ENCODE measurements at places on chromosomes 3 and 15.

- DNase-seq, result no peak
Observed at GRCh38 chr3:71537211-71537611, 46.3 kb downstream of the FOXP1 start.

DNA sequence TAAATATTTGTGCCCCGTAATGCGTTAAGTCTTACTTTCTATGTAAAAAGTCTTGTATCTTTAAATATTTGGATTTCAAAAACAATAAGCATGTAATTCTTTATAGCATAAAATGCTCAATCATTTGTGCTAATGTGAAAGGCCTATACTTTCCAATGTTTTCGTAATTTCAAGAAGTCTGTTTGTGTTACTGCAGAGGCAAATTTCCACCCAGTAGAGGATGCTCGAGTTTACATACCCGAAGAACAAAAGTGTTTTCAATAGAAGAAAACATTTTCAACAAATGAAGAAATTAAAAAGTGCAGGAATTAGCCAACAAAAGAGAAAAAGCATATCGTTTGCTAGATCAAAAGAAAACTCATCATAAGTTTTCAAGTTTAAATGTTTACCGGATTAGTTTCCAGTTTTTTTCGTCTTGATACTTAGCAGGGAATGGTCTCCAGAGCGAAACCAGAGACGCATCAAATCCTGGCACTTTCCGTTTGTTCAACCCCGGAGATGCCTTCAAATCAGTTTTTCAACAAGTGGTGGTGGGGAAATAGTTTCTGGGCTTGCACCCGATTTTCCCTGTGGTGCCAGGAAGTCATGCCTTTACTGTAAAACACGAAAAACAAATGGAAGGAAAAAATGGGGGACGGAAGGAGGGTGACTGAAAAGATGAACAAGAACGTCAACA, 1.0 kb downstream of the CGGBP1 start:
- DNase-seq, result no peak

- no peak for DNase-seq
Observed at GRCh38 chr3:139670196-139670595, 7.6 kb downstream of the NMNAT3 start.

GRCh38 chr3:173986861-173987410, 589.4 kb downstream of the NLGN1 start:
- no peak for DNase-seq

GRCh38 chr3:14431452-14431916, 29.1 kb downstream of the SLC6A6 start:
- no peak for DNase-seq

Data from stimulated activated CD8-positive, alpha-beta memory T cell treated with anti-CD3 and anti-CD28 coated beads, Interleukin-12 subunit alpha, Interleukin-12 subunit beta, amount 100 ng/mL, for 4 hours (primary cell).